ENCODE measurements at places on chromosomes 2 and 18.

- no peak for DNase-seq
Measured at GRCh38 chr2:60745330-60745729, 10.7 kb upstream of the PAPOLG start.

GRCh38 chr18:63427558-63427957, 5.3 kb upstream of the VPS4B start:
- no peak for DNase-seq

DNA sequence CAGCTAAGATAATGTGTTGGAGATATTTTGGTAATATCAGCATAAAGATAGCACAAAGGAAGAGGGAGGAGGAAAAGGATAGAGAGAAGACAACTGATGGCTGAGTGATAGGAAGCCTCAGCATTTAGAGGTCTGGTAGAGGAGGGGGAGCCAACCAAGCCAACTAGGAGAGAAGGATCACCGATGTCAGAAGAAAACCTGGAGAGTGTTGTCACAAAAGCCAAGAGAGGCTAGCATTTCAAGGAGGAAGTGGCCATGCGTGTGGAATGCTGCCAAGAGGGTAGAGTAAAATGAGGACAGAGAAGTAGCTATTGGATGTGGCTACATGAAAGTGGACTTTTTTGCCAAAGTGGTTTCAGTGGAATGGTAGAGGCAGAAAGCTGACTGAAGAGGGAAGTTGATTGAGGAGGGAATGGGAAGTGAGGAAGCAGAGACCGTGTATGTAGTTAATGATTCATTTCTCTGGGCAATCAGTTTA, 34.3 kb downstream of the LCLAT1 start:
- no peak for DNase-seq

DNA sequence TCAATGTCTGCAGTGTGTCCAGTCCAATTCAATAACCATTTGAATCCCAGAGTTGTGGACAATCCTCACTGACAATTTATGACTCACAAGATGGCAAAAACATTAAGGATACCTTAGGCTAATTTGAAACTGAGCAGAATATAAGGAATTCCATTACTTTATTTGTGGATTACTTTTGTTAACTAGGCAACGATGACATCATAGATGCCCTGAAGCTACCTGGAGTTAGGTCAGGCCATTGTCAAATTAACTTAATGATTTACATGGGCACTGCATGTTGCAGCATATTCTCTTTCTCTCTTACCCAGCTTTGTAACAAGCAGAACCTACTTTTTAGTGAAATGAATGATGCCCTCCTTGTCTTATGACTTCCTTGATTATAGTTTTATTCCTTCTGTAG, 100.0 kb upstream of the CDCA7 start:
- DNase-seq, result no peak
